T-helper 22 cell (primary cell): ENCODE measurements at places on chromosomes 2 and 18.

GRCh38 chr2:232260075-232260474 lies 118.5 kb upstream of the ALPP start:
- DNase-seq, result no peak

GRCh38 chr2:100845141-100845991 lies 25.4 kb downstream of the NPAS2 start:
- DNase-seq, result no peak

- no peak for DNase-seq
Observed at GRCh38 chr2:203775684-203776083, 69.2 kb downstream of the CD28 start.

DNA sequence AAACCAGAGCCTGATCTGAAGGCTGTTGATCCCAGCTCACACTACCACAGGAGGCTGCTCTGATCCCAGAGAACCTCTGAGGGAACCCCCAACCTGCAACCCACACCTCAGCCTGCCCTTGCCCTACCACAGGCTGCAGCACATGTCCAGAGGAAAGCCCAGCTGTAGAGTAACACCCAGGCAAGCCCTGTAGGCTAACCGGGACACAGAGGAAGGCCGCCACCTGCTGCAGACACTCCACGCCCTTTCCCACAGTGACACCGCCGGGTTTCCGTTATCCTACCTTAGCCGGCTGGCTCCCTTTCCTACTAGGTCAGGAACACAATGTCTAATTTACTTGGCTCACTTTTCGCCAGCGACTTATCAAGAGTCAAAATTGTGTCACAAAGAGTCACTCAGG lies 266.7 kb upstream of the KLHL29 start:
- DNase-seq, result no peak

DNA sequence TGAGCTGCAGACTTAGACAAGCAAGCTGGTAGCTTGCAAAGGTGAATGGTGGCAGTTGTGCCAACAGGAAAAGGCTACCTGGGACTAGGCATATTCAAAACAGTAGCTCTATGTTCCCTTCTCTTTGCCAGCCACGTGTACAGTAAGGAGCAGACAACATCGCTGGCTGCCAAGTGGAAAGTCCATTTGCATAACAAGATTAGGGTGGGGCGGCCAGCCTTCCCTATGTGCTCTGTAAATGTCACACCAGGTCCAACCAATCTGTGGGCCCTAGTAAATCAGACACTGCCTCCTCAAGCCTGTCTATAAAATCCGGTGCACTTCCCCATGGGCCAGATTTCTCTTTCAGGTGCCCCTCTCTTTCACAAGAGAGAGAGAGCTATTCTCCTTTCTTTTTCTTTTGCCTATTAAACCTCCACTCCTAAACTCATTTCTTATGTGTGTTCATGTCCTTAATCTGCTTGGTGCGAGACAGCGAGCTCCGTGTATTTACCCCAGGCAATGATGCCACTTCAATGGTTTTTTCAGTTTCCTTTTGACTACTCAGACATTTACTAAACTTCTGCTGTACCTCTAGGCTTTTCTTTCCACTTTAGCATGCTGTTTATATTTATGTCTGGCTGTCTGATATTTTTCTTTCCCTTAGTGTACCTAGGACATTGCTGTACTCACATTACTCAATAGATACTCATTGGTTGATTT lies 297.4 kb upstream of the GCFC2 start:
- DNase-seq, result no peak

DNA sequence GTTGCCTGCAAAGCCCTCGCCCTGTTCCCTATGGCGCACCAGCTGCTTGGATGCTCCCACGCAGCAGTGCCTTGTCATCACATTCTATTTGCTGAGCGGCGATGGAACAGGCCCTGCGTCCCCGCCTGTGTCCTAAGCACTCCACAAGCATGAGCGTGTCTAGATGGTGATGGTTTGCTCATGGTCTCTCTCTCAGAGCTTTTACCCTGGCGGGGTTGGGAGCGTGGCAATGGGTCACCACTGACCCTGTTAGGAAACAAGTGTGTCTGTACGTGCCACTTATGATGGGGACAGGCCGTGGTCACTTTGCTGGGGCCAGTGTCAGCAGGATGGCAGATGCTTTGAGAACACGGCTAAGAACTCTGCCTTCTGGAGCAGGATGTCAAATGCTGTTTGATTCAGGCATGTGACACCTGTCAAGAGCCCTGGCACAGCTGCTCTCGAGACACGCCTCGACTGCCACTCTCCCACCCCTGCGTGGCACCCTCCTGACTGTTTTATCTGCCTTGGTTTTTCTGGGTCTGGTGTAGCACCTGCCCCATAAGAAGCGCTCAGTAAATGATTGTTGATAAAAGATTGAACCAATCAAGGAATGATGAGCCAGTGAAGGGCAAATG lies 44.2 kb downstream of the RRM2 start:
- DNase-seq, result no peak

DNA sequence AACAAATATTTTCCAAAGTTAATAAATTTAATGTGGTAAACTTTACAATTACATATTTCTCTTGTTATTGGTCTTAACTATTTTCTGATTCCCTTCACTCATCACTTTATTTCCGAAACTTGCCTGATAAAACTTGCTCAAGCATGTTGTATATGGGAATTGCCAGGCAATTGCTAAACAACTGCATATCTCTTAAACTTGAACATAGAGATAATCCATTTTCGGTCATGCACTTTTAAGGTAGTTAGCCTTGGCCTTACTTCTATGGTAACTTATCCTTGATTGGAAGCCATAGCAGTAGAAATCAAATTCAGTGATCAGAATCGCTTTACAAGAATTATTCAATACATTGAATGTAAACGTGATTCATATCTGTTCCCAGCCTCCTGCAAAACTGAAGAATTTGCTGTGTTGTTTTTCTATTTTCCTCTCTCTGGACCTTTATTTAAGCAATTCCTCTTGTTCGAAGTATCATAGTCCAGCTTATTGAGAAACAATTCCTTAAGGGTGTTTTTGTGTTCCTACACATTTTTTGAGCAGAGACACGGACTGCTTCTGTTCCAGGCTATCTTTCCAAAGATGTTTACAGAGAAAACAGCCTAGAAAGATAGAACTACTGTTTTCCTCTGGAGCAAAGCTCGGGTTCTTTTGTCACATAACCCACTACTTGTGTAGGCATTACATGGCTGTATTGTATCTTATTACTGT lies 674.3 kb downstream of the IRS1 start:
- DNase-seq, result no peak

DNA sequence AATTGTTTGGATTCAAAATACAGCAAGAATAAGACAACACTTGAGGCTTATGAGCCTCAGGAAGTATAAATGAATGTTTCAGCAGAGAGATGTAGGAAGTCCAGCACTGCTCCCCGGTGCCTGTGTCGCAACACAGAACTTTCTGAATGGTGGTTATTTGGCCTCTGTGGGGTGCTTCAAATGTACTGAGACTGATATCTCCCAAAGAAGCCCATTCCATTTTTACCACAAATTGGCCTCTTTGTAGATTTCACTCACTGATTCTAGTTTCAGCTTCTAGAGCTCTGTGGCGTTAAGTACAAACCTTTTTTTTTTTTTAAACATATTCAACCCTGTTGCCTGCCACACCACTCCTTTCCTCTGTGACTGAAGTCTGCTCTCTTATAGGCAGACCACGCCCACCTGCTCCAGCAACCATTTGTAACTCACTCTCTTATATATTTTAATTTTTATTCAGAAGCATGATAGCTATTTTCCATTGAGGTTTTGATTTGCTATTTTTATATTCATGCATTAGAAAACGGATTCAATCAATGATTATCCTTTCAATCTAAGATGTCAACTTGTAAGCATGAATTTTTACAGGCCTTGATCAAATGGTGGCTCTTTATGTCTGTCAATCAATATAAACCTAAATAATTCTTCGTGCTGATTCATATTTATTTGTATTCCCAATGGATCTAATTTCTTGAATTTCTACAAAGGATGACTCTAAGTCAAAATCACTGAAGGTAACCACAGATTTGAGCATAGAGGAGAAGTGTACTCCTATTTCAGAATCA lies 277.1 kb upstream of the CCDC68 start:
- DNase-seq, result no peak

- DNase-seq, result no peak
Observed at GRCh38 chr2:52294628-52295027, 1262.7 kb upstream of the NRXN1 start.

DNA sequence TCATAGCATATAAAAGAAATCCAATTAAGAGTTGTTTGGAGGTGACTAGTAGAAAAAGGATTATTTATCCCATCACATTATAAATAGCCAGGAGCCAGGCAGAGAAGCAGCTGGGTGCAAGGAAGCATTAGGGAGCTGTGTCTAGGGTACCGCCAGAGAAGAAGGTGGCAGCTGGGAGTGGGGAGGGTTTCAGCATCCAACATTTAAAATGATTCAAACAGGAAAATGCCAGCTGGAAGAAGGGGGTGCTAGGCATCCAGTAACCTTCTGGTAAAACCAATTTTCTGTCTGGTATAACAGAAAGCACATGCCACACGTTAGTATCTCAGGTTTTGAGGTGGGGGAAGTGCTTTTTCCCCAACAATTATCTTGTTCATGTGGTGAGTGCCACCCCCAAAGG lies 452.4 kb downstream of the ZEB2 start:
- no peak for DNase-seq

- no peak for DNase-seq
Observed at GRCh38 chr18:31741097-31741735, 19.5 kb downstream of the SLC25A52 start.

- no peak for DNase-seq
Observed at GRCh38 chr2:43171789-43172188, 54.6 kb downstream of the ZFP36L2 start.

DNA sequence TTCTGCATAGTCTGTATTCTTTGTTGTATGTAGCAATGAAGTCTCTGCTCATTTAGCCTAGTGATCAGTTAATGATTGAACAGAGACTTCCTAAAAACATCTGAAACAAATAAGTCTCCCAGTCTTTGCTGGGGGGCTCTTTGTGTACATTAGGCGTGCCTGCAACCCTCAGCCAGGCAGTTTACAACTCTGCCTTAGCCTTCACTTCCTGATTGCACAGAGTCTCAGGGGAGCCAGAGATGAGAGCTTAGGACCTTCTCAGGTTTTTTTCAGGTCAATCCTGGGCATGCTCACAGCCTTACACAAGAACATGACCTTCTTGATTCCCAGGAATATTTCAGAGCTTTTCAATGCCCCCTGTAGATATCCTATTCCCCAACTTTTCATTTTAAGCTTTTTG lies 44.0 kb upstream of the BIN1 start:
- no peak for DNase-seq

- no peak for DNase-seq
Observed at GRCh38 chr2:224650815-224651439, 65.2 kb downstream of the CCDC195 start.

GRCh38 chr2:194819367-194819766 lies 837.7 kb upstream of the SLC39A10 start:
- no peak for DNase-seq

GRCh38 chr2:68835621-68836020 lies 35.6 kb downstream of the BMP10 start:
- no peak for DNase-seq

- no peak for DNase-seq
Observed at GRCh38 chr18:60448487-60449267, 76.1 kb upstream of the MC4R start.

- DNase-seq, result no peak
Observed at GRCh38 chr2:6667326-6667725, 198.4 kb downstream of the CMPK2 start.

- DNase-seq, result no peak
Observed at GRCh38 chr2:120448961-120449810, 103.2 kb downstream of the INHBB start.

- DNase-seq, result no peak
Observed at GRCh38 chr2:21253311-21254027, 129.7 kb downstream of the TDRD15 start.

DNA sequence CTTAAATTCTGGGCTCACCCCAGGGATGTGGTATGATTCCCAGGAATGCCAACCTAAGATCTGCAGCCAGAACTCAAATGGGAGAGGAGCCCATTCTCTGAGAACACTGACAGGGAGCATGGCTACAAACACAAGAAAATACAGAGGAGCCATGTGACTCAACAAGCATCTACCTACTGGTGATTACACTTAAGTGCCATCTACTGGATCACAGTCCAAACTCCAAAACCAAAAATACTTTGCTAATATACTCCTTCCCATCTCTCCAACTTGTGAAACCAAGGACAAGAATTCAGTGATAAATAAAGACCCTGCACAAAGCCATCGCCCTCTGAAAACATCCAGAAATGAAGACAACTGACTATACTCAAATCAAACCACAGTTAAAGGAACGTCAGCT lies 116.9 kb downstream of the NR4A2 start:
- DNase-seq, result no peak

- peak; percentile 20 for DNase-seq
Observed at GRCh38 chr2:85853499-85854165, 35.2 kb downstream of the ST3GAL5 start.

- DNase-seq, result no peak
Observed at GRCh38 chr2:222797871-222798270, 63.0 kb upstream of the ACSL3 start.

- DNase-seq, result no peak
Observed at GRCh38 chr18:52615321-52615720, 275.3 kb downstream of the DCC start.

- DNase-seq, result no peak
Observed at GRCh38 chr18:23824669-23825068, 135.4 kb downstream of the LAMA3 start.

GRCh38 chr2:141767051-141767450 lies 363.8 kb downstream of the LRP1B start:
- no peak for DNase-seq

GRCh38 chr18:28174181-28174905 lies 2.6 kb downstream of the CDH2 start:
- no peak for DNase-seq

GRCh38 chr2:98518101-98518500 lies 73.4 kb downstream of the INPP4A start:
- DNase-seq, result peak; percentile 15

DNA sequence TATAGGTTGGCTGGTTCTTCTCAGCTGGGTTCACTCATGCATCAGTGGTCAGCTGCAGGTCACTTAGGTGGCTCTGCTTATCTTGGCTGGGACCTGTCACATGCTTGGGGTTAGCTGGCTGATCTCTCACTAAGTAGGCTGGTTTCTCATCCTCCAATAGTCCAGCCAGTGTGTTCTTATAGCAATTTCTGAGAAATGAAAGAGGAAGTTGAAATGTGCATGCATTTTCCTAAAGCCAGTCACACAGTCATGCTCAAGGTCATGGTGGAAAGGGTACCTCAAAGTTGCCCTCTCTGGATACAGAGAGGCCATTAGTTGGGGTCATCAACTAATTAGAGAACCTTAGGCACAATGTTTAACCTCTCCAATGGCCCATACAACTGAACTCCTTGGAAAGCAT lies 64.4 kb downstream of the KLHL29 start:
- DNase-seq, result no peak

- DNase-seq, result no peak
Observed at GRCh38 chr2:161423421-161424393, 7.6 kb downstream of the TBR1 start.
